ENCODE measurements at places on chromosomes 3 and 15. TPM values are rescaled to one million over a fixed set of nuclear protein-coding genes. Genes with fewer than 3 reads are reported as not detected.

The TF gene
- 0.12 TPM for total RNA-seq

The C15orf62 gene
- total RNA-seq, result 0.52 TPM

The GAP43 gene
- not detected for total RNA-seq

The SLC22A13 gene
- total RNA-seq, result 1.9 TPM

The SNTN gene
- total RNA-seq, result not detected

- peaks cover 14% of the 10 kb centered on the region for H3K36me3 ChIP-seq
- H3K27me3 ChIP-seq, result no peaks in the 10 kb centered on the region
- peak overlapping the region; percentile 74 for H3K4me3 ChIP-seq
- H3K27ac ChIP-seq, result peak overlapping the region; percentile 99
- H3K4me1 ChIP-seq, result peaks cover 21% of the 10 kb centered on the region
- peak; percentile 49 for DNase-seq
Observed at GRCh38 chr3:150410311-150411105, 2.4 kb downstream of the TSC22D2 start.

GRCh38 chr3:60080648-60081047 lies 1030.8 kb upstream of the CFAP20DC start:
- DNase-seq, result no peak
- no peak overlapping the region for H3K4me3 ChIP-seq
- no peaks in the 10 kb centered on the region for H3K27me3 ChIP-seq
- no peak overlapping the region for H3K27ac ChIP-seq

DNA sequence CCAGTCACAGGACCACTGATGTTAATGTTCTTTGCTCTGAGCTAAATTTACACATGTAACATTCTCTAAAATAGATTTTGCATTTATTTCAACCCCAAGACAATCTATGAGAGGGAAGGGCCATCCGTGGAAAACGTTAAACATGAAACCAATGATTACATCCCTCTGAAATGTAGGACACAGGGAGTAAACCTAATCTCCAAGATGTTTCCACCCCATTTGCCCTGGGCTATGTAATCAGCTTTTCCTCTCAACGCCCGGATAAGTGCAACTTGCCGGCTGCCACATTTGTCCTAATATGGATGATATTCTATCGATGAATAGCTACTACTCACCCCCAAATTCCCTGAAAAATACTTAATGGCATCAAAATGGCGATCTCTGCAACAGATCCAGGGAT lies 6.4 kb upstream of the FMN1 start:
- H3K36me3 ChIP-seq, result no peaks in the 10 kb centered on the region
- H3K4me1 ChIP-seq, result peaks cover 20% of the 10 kb centered on the region
- no peaks in the 10 kb centered on the region for H3K27me3 ChIP-seq
- no peak overlapping the region for H3K27ac ChIP-seq
- DNase-seq, result no peak
- peak overlapping the region; percentile 71 for H3K4me3 ChIP-seq

GRCh38 chr3:49359623-49360022 lies 1.5 kb upstream of the GPX1 start:
- H3K4me3 ChIP-seq, result no peak overlapping the region
- peaks cover 97% of the 10 kb centered on the region for H3K36me3 ChIP-seq
- peak overlapping the region; percentile 78 for H3K27ac ChIP-seq
- no peaks in the 10 kb centered on the region for H3K27me3 ChIP-seq
